SK-N-DZ (cell line): ENCODE measurements at places on chromosomes 5 and 9.

- no peak for DNase-seq
Observed at GRCh38 chr5:11110128-11110527, 349.1 kb upstream of the DAP start.

- DNase-seq = no peak
Observed at GRCh38 chr5:148739524-148739923, 85.2 kb upstream of the HTR4 start.

- DNase-seq = no peak
Observed at GRCh38 chr9:81598811-81599210, 90.5 kb downstream of the TLE1 start.

- no peak for DNase-seq
Observed at GRCh38 chr5:149389552-149390495, 10.7 kb upstream of the IL17B start.

- DNase-seq = no peak
Observed at GRCh38 chr9:122383992-122384461, 13.2 kb downstream of the PTGS1 start.

- DNase-seq = no peak
Observed at GRCh38 chr5:107468276-107468675, 202.5 kb downstream of the EFNA5 start.

- DNase-seq = no peak
Observed at GRCh38 chr5:173941758-173942401, 47.1 kb upstream of the C5orf47 start.

GRCh38 chr5:43642428-43642827, 39.4 kb downstream of the NNT start:
- no peak for DNase-seq

- no peak for DNase-seq
Observed at GRCh38 chr9:120281665-120282064, 298.3 kb downstream of the CDK5RAP2 start.

DNA sequence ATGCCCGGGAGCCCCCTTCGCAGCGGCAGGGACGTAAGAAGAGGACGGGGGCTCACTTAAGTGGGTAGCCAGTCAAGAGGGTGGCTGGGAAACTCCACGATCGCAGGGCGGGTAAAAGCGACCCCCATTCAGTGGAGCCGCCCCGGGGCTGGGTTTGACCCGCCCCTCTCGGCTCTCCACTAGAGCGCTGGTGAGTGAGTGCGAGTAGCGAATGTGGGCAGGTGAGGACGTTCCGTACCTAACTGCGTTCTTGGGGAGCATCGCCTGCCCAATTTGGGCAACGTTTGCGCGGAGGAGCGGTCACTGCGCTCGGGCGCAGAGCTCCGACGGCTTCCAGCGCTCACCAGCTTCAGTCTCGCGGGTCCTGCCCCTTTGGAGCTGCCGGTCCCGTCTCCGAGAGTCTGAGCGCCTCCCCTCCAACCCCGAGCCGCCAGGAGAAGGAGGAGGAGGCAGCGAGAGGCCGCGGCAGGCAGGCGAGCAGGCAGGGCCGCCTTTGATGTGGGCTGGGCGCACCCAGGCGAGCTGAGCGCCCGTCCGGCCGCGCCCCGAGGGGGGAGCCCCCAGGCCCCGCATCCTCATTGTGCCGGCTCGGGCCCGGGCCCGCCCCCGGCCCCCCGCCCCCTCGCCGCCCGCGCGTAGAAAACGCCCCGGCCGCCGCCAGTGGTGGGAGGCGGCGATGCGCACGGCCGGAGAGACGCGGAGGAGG, at the start of gene FGF18:
FGF18 (plus strand) TSS at position 666 of the 706 bp plus-strand sequence. CDS start 553 bp downstream, outside the sequence.
- DNase-seq = peak; percentile 76

GRCh38 chr5:91357806-91358205, 25.3 kb downstream of the ARRDC3 start:
- DNase-seq = no peak

- DNase-seq = no peak
Observed at GRCh38 chr9:124016175-124017050, 4.8 kb downstream of the LHX2 start.

DNA sequence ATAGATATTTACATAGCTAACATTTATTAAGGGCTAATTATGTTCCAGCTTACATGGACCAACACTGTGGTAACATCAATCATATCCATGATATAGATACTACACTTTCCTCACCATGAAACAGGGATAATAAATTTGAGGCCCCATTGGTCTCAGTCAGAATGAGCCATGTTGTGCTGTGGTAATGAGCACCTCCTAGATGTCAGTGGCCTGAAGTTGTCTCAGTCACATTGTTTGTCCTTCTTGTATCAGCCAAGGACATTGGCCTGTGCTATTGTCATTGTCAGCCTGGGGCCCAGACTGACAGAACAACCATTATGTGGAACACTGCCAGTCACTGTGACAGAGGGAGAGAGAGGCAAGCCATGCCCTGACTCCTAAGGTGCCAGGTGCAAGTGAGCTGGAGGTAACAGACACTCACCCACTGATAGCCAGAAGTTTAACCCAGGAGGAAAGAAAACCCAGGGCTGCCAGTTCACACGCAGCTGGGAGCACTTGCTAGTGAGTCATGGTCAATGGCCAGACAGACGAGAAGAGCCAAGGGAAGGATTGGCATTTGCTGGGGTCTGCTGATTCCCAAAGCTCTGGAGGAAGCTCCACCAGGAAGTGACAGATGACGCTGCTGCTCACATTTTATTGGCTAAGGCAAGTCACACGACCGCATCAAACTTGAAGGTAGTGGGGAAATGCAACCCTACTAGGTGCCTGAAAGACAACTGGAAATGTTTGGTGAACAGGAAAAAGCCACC, 224.2 kb downstream of the MELK start:
- DNase-seq = no peak

- no peak for DNase-seq
Observed at GRCh38 chr9:135344523-135344901, 135.1 kb upstream of the PPP1R26 start.

DNA sequence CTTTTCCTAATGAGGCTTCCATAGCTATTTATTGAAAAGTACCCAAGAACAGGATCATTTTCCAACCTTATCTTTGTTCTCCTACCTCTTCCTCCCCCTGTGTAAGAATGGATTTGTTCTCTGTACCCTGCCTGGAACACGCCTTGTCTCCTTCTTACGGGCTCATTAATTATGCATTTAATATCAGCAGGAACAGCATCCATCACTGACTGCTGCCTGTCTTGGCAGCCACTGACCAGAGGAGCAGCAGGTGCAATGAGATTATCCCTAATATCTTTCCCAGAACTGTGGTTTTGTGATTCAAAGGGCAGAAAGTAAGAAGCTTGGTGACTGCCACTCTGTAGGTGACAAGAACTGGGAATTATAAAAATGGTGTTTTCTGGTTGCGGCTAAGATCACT, 19.3 kb upstream of the INSYN2B start:
- no peak for DNase-seq

- no peak for DNase-seq
Observed at GRCh38 chr5:116546033-116546742, 28.4 kb downstream of the SEMA6A start.

DNA sequence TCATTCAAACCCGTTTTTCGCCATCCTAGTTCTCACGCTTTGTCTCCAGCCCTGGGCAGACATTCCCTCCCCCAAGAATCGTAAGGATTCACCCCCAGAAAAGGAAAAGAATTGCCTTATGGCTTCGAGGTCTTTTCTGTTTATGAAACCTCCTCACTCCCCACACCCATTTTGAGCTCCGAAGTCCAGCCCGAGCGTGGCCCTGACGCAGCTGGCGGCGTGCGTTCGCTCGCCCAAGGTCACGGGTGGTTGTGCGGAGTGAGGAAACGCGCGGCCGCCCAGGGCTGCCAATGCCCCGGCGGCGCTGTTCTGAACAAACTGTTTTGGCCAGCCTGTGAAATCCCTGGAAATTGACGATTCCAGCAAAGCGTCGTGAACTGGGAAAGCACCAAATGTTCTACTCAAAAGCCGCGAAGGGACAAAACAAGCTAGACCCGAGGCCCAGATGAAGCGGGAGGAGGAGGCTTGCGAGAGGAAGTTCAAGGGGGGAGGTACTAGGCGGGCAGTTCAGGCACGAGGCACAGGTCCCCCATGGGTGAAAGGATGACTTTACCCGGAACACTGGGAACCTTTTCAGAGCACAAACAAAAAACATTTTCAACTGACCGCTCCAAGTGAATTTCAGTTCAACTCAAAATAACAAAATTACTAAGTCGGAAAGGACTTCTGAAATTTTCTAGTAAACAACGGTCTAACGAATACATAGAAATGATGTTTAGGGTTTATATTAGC, 683 bp upstream of the ZFAND5 start:
- DNase-seq = peak; percentile 81

GRCh38 chr5:43110606-43111170, 10.0 kb upstream of the ZNF131 start:
- DNase-seq = peak; percentile 45

DNA sequence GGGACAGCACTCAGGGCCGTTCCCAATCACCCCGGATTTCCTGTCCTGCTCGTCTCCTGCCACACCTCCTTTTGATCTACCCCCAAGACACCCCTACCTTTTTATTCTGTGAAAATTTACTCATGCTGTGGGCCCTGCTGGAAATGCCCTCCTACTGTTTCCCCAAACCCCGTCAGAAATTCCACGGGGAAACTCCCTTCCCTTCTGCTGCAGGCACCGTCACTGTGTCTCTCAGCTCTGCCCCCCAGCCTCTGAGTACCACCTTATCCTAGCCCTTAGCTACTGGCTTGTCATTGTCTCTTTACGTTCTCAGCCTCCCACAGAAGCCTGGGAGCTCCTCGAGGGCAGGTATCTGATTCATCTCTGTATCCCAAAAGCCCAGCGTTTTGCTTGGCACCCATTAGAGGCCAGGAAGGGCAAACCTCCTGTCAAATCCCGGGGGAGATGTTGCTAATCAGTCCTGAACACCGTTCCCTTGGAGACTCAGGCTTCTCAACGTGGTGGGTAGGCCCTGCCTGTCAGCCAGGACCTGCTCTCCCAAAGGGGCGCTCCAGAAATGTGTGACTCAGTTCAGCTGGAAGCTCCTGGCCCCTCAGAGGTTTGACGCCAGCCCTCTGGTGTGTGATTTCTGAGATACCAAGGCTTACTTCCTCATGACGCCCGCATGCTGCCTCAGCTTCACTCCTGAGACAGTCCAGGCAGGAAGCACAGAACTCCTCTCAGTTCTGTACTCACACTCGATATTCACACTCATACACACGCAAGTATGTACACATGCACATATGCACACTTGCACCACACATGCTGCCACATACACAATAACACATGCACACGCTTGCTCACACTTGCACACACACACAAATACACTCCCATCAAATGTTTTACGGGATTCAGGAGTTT, 50.7 kb upstream of the GRHPR start:
- DNase-seq = peak; percentile 34

DNA sequence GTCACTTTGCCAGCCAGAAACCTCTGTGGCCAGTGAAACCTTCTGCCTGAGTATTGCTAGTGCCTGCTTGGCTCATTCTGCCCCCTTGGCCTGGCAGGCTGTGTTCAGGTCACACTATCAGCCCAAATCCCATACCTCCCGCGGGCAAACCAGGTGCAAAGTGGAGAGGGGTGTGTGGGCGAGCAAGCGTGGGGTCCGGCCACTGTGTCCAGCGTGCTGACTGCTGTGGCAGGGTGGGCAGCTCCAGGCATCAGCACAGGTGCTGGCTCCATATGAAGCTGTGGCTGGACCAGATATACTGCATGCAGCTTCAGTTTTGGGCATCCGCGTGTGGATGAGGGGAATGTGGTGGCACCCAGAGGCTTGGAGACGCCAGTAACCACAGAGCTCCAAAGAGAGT, 576.5 kb upstream of the EDIL3 start:
- DNase-seq = no peak

DNA sequence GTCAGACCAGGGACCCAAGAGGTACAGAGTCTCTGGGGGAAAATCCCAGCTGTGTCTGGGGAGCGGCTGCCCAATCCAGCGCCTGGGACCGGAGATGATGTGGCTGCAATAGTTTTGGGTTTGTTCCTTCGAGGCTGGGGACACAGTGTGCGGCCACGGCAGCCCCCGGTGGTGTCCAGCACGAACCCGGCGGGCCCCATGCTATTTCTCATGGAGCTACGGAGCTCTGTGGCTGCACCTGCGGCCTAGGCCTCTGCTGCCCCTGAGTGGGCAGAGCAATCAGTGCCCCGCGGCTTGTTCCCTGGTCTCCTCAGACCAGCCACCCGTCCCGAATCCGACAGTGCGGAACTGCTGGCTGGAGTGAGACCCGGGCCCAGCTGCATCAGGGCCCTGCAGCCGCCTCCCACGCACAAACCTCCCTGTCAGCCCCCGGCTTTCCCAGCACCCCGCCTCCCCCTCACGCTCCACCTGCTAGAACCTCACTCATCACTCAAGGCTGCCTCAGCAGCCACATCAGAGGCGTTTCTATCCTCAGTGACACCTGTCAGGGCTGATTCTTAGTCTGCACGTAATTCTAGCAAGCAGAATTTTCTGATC, 29.0 kb downstream of the SARDH start:
- DNase-seq = no peak

- no peak for DNase-seq
Observed at GRCh38 chr5:173237875-173238220, 2.8 kb upstream of the NKX2-5 start.

DNA sequence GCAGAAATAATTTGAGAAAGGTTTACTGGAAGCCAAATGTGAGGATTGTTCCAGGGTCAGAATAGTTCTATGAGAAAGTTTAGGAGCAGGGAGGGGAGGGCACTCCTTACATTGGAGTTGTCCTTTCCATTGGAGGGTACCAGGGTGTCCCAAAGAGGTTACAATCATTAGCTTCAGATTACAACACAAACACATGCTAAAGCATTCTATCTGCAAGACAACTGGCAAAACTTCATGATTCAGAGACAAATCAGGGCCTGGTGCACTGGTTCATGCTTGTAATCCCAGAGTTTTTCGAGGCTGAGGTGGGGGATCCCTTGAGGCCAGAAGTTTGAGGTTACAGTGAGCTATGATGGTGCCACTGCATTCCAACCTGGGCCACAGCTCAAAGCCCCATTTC, 51.8 kb downstream of the NSUN2 start:
- DNase-seq = no peak

GRCh38 chr9:1085086-1085485, 34.9 kb downstream of the DMRT2 start:
- no peak for DNase-seq

DNA sequence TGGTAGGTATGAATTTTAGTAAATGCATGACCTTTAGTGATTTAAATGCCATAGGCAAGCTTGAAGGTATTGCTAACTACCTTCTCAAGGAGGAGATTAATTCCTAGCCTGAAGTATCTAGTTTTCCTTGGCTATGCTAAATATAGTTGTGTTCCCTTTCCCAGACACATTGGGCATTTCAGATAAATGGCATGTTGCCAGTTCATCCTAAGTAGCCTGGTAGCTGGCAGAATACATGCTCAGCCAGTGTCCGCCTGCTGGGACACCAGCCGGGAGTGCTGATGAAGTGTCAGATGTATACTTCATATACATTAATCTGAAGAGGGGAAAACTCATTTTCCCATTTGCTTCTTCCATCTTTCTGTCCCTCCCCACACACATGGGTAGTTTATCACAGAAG, 196.9 kb downstream of the MAST4 start:
- DNase-seq = no peak

GRCh38 chr9:136283291-136284235, 20.3 kb downstream of the CCDC187 start:
- peak; percentile 64 for DNase-seq

- no peak for DNase-seq
Observed at GRCh38 chr9:91305596-91306295, 56.0 kb downstream of the AUH start.

- DNase-seq = no peak
Observed at GRCh38 chr5:133343196-133343595, 269.1 kb downstream of the FSTL4 start.
